ENCODE measurements at places on chromosomes 7 and 10. TPM values are rescaled to one million over a fixed set of nuclear protein-coding genes. Genes with fewer than 3 reads are reported as not detected.

GRCh38 chr10:123636598-123637325 is 29.4 kb upstream of the GPR26 start:
- no peak for DNase-seq

GRCh38 chr10:10125676-10126075 is 892.0 kb upstream of the CELF2 start:
- no peak for DNase-seq

- DNase-seq, result no peak
Measured at GRCh38 chr7:39453743-39454355, 112.4 kb upstream of the YAE1 start.

The UPK3BL2 gene
- 10.8 TPM for polyA plus RNA-seq

The TET1 gene
- 15.1 TPM for polyA plus RNA-seq

GRCh38 chr7:88801046-88801445 is 5.5 kb upstream of the TEX47 start:
- DNase-seq, result no peak

GRCh38 chr10:44306147-44306710 is 78.7 kb downstream of the CXCL12 start:
- DNase-seq, result no peak

DNA sequence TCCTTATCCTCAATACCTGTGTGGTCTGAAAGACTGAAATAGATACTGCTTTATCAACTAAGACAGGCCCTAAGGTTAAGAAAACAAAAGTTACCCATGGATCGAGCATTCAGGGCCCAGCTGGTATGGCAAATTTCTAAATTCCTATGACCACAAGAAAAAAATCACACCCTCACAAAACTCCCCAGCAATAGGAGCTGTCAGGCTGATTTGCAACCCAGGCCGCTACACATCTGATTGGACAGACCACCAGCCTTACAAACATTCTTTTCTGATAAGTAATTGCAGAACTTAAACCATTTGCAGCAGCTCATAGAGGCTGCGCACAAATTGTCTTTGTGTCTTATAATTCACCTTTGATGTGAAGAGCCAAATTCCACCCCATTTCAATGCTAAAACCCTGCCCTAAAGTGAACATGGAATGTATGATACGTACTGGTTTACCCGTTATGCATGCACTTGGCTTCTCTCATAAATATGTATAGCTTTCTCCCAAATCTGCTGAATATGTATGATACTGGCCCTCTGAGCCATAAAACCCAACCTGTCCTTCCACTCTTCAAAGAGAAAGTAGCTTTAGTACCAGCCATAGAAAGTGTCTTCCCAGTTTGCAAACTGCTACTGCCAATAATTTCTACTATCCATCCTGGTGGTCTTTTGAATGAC is 842.5 kb downstream of the GRID1 start:
- no peak for DNase-seq

The GPR158 gene
- 0.26 TPM for polyA plus RNA-seq

DNA sequence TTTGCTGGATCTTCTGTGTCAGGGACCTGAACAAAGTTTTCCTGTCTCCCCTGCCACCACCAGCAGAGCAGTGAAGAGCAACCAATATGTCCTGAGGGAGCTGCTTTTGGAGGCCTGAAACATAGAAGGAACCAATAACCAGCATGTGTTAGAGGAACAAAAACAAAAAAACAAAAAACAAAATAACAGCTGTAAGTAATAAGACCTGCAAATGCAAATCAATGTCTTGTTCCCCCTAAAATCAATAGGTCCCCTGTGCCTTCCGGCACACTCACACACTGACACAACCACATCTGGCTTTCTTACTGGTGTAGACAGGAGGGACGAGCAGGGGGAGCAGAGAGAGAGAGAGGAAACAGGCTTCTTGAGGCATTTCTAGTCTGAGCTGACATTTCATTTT is 94.1 kb downstream of the NRG3 start:
- no peak for DNase-seq

The TRA2A gene
- polyA plus RNA-seq, result 221 TPM

The MPLKIP gene
- 46.9 TPM for polyA plus RNA-seq

DNA sequence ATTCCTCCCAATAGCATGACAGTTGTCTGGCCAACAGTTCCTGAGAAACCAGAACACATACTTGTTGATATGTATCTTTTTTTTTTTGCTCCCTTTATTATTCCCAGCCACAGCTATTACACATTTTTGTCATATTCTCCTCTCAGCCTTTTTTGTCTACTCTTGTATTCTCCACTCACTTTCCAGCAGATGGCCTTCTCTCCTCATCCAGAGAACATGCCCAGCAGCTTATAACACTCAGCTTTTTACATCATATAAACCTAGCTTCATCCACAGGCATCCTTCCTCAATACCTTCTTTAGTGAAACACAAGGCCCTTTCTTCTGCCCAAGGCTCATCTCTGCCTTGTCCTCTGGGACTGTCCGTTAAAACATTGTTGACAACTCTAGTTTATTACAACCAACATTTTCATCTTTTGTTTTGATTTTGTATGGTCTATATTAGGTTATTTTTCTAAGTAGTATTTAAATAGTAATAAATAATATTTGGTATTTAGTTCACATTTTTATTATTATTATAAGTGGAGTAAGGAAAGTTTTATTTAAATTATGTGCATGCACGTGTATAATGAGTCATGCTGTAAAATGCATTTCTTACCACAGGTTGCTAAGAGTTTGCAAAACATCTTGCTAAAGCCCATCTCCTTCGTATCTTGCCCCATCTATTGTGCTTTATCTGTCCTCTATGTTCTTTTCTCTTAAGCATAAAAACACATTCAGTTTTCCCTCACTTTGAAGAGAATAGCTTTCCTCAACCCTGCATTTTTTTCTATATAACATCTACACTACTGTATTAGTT is 101.5 kb downstream of the ORC5 start:
- DNase-seq, result no peak

- DNase-seq, result no peak
Measured at GRCh38 chr10:123485341-123485960, 180.7 kb upstream of the GPR26 start.

DNA sequence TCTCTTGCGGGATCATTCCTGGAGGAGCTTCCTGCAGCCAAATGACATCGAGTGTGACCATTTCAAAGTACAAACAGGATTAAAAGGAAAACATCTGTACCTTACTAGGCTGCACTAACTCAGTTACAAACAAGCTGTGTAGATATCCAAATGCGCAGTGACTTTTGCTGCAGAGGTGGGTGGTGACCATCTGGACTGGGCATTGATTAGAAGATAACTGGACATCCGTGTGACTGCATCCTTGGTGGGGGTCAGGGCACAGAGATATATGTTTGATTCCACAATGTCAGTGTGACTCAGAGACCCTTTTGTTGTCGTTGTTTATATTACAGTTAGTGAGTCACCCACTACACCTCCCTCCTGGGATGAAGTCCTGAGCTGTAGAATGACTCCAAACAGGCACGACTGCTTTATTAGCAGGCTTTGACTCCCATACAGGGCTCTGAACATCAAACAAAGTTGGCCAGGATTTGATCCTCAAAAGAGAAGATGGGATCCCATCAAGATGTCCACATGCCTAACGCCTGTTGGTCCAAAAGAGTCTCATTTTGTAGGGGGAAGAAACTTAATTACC is 56.7 kb upstream of the SDK1 start:
- no peak for DNase-seq

DNA sequence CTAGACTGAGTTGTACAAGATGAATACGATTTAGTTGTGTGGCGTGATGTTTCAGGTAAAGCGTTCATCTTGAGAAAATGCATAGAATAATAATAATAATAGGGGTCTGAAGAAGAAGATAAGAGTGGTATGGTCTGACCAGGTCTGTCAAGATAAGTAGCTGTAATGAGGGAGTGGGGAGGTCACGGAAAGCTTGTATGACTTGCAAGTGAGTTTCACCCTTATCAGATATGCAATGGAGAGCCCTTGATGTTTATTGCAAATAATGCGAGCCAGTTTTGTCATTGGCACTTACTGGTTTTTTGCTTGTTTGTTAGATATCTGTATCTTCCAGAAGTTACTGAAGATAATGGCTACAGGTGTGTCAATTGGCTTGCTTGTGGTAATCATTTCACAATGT is 611.5 kb downstream of the CNTNAP2 start:
- DNase-seq, result no peak

DNA sequence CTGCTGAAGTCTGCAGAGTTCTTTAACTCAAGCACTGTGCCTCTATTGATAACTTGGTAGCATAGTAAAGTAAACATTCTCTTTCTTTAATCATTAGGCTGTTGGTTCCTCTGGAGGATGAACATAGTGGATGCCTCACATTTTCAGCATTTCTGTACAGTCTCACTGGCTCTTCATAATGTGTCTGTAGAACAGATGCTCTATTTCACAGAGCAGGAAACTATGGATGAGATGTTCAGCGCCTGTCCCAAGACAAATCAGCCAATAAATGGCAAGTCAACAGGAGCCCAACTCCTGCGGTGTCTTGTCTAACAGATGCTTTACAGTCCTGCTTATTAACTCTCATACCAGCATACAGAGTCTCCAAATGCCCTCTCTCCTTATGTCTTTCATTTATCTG is 36.5 kb downstream of the NRBF2 start:
- DNase-seq, result no peak

DNA sequence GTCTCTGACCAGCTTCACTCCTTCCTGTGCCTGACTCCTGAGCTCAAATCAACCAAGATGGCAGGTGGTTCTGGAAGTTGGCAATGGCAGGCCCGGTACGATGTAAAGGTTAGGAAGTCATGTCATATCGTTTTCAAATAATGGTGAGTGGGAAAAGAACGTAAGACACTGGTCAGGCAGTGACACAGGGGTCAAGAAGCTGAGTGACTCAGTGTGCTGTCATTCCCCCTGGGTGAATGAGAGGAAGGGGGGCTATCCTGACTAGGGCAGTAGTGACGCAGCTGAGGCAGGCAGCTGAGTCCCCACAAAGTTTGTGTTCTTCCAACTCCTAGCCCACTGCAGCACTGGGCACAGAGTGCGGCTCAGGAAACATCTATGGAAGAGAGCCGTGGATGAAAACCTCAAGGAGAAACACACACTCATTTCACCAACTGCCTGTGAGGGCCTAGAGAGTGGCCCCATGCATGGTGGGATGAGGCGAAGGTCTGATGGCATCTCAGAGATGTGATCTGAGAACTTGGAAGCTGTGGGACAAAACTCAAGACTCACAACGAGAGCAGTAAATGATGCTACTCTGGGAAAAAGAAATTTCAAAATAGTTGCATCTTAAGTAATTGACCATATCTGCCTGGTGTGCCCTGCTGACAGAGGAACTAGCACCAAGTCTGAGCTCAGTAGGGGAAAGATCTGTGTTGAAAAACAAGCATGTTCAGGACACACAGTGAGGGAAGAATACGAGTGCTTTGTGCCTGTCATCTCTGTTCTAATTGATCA is 23.2 kb downstream of the CREB3L2 start:
- no peak for DNase-seq

The FGFBP3 gene
- 2.9 TPM for polyA plus RNA-seq

DNA sequence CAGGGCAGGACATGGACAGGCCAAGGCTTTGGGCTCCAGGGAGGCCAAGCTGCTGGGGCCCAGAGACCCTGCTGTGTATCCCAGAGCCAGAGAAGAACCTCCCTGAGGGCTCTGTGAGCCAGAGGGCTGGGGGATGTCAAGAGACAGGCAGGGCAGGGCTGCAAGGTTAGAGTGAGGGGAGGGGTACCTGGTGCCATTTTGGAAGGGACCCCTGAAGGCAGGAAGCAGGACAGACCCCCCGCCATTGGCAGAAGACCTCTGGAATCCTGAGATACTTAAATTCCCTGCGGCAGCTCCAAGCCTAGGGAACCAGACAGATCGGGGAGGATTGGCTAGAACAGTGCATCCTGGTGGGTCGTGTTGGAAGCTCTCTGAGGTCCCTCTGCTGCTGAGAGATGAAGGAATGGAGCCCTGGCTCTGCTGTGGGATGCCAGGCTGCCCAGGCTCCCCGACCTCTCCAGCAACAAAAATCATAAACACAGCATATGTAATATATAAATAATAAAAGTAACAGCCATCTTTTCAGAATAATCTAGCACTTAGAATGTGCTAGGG is 75.0 kb downstream of the LHPP start:
- DNase-seq, result no peak
